ENCODE measurements at places on chromosomes 3 and 15.

DNA sequence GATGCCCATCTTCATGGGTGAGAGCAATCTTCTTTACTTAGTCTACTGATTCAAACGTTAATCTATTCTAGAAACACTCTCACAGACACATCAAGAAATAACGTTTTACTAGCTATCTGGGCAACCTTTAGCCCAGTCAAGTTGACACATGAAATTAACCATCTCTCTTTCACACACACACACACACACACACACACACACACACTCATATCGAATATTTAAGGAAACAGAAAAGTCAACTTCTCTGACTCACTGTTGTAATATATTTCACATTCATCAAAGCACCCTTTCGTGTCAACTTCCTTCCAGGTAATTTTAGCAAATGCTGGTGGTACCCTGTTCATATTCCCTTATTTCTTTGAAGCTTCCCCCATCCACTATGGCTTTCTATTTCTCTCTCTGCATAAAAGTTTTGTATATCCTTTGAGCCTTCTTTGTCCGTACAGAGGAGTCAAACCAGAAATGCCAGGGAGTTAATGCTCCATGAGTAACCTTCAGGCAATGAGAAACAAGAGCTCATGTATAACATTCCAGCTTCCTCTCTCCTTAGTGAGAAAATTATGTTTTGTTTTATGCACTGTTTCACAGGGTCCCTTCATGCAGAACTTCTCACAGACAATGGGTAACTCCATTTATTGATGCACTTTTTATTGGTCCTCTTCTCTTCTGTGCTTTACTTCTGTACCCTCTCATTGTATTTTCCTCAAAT lies 335.5 kb upstream of the CBLB start:
- H3K4me1 ChIP-seq: no peaks in the 10 kb centered on the region
- no peaks in the 10 kb centered on the region for H3K27me3 ChIP-seq
- H3K27ac ChIP-seq: no peak overlapping the region
- H3K36me3 ChIP-seq: no peaks in the 10 kb centered on the region
- DNase-seq: no peak

GRCh38 chr3:53570709-53571108 lies 76.3 kb downstream of the CACNA1D start:
- DNase-seq: no peak
- no peaks in the 10 kb centered on the region for H3K27me3 ChIP-seq
- H3K36me3 ChIP-seq: no peaks in the 10 kb centered on the region
- H3K4me3 ChIP-seq: no peak overlapping the region

DNA sequence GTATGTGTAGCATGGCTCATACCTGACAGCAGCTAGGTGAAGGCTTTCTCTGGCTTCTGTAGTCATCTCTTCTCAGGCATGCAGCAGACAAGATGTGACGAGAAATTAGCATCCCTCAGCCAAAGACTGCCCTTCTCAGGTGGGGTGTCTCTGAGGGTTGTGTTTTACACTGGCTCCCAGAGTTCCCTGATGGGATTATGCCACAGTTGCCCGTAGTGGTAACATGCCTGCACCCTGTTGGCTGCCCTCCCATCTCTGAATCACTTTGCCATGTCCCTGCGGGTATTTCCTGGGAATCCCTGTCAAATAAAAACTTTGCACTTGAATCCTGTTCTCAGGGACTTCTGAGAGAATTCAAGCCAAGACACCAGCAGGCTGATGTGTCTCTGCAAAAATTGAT lies 70.5 kb downstream of the LRTM1 start:
- H3K4me3 ChIP-seq: no peak overlapping the region
- H3K36me3 ChIP-seq: no peaks in the 10 kb centered on the region
- H3K27me3 ChIP-seq: no peaks in the 10 kb centered on the region

DNA sequence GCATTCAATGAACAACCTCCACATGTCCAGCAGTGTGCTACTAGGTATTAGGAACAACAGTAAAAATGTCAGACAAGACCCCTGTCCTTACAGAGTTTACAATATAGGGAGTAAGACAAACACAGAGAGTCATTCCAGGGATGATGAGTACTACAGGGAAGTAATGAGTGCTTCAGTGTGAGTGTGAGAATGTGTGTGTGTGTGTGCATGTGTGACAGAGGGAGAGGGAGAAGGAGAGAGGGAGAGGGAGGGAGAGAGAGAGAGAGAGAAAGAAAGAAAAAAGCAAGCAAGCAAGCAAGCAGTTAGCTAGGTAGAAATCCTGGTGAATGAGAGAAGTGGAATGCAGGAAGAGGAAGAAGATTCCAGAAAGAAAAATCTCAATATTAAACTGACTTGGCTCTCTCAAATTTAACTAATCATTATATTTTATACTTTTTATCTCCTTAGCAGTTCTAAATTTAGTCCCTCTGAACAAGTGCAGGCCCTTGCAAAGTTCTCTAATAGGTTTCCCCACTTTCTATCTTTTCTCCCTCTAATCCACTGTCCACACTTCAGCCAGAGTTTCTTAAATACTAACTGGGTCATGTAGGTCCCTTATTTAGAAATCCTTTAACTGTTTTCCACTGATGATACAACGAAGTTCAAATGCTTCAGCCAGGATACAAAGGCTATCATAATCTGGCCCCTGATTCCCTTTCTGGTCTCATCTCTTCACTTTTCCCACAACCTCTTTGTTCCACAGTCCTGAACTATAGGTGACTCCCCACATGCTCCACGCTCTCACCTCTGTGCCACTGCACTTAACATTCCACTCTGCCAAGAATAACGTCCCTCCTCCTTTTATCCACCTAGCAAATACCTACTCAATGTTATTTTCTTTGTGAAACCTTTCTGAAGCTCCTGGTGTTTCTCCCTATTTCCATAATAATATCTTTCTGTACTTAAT lies 10.3 kb downstream of the DCBLD2 start:
- H3K27me3 ChIP-seq: no peaks in the 10 kb centered on the region
- H3K27ac ChIP-seq: no peak overlapping the region

GRCh38 chr3:136142592-136142991 lies 53.5 kb downstream of the MSL2 start:
- H3K4me1 ChIP-seq: no peaks in the 10 kb centered on the region
- peaks cover 3% of the 10 kb centered on the region for H3K36me3 ChIP-seq
- no peaks in the 10 kb centered on the region for H3K27me3 ChIP-seq
- H3K4me3 ChIP-seq: no peak overlapping the region
- no peak for DNase-seq

DNA sequence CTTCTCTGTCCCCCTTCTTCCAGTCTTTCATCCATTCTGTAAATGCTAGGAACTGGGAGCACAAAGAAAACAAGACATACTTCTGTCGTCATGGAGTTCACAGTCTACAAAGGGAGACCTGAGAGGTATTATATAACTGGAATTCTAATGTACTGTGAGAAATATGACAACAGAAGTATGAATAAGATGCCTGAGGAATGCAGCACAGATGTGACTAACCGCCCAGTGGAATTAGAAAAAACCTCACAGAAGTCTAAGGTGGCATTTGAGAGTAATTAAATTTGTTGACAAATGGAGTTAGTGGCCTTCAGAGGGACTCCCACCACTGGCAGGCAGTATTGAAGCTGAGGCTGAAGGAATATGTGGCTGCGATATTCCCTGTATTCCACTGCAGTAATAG lies 168.5 kb upstream of the FAM3D start:
- no peak for DNase-seq
- H3K27me3 ChIP-seq: no peaks in the 10 kb centered on the region
- H3K27ac ChIP-seq: no peak overlapping the region

GRCh38 chr3:127299276-127299675 lies 11.4 kb upstream of the PRR20G start:
- H3K4me1 ChIP-seq: no peaks in the 10 kb centered on the region
- no peak overlapping the region for H3K4me3 ChIP-seq
- no peaks in the 10 kb centered on the region for H3K36me3 ChIP-seq
- H3K27ac ChIP-seq: no peak overlapping the region

- no peak overlapping the region for H3K4me3 ChIP-seq
- no peak for DNase-seq
- no peaks in the 10 kb centered on the region for H3K4me1 ChIP-seq
- H3K36me3 ChIP-seq: no peaks in the 10 kb centered on the region
- no peak overlapping the region for H3K27ac ChIP-seq
- no peaks in the 10 kb centered on the region for H3K27me3 ChIP-seq
Measured at GRCh38 chr3:30408105-30408557, 198.3 kb upstream of the TGFBR2 start.

DNA sequence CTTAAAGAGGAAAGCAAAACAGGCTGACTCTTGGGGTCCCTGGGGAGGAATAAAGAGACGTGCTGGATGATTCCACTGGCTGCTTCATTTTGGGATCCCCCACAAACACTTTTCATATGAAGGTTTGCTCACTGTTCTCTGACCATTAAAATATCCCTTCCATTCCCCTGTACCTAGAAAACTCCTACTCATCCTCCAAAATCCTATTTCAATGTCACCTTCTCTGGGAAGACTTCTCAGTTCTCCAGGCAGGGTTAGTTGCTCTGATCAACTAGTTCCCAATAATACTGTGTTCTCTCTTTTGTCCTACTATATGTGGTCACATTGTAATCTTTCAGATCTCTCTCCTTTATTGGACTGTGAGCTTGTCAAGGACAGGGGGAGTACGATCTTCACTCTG lies 19.0 kb downstream of the LARP6 start:
- no peak overlapping the region for H3K27ac ChIP-seq
- H3K4me1 ChIP-seq: no peaks in the 10 kb centered on the region
- H3K36me3 ChIP-seq: peaks cover 30% of the 10 kb centered on the region
- no peaks in the 10 kb centered on the region for H3K27me3 ChIP-seq
- no peak for DNase-seq
- no peak overlapping the region for H3K4me3 ChIP-seq

DNA sequence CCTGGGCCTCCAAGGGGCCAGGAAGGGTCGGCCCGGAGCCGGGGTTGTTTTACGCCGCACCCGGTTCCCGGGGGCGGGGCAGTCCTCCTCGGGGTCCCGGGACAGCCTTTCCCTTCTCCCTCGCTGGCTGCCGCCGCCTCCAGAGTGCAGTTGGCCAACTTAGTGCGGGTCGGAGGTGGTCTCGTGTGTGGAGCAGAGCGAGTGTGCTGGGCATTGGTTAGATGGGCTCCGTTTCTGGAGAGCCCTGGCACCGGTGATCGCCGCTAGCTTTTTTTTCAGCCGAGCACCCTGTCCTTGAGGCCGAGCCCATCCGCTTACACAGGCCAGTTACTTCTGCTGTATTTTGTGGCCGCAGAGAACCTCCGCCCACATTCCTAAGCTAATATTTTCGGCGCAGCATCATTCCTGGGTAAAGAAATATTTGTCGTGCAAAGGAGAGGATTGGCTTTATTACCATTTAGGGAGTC lies 585 bp downstream of the KIF23 start:
- peak overlapping the region; percentile 62 for H3K27ac ChIP-seq
- H3K4me1 ChIP-seq: peaks cover 6% of the 10 kb centered on the region
- no peaks in the 10 kb centered on the region for H3K36me3 ChIP-seq
- H3K4me3 ChIP-seq: peak overlapping the region; percentile 88
- DNase-seq: no peak
- H3K27me3 ChIP-seq: no peaks in the 10 kb centered on the region

- no peaks in the 10 kb centered on the region for H3K27me3 ChIP-seq
- DNase-seq: no peak
- no peak overlapping the region for H3K27ac ChIP-seq
- H3K4me3 ChIP-seq: no peak overlapping the region
- H3K36me3 ChIP-seq: peaks cover 5% of the 10 kb centered on the region
- H3K4me1 ChIP-seq: peaks cover 10% of the 10 kb centered on the region
Measured at GRCh38 chr15:92623435-92623834, 32.1 kb downstream of the FAM174B start.

- DNase-seq: no peak
- H3K4me1 ChIP-seq: peaks cover 15% of the 10 kb centered on the region
- H3K4me3 ChIP-seq: no peak overlapping the region
- peaks cover 72% of the 10 kb centered on the region for H3K27me3 ChIP-seq
Measured at GRCh38 chr15:60009980-60010732, 6.0 kb downstream of the FOXB1 start.

DNA sequence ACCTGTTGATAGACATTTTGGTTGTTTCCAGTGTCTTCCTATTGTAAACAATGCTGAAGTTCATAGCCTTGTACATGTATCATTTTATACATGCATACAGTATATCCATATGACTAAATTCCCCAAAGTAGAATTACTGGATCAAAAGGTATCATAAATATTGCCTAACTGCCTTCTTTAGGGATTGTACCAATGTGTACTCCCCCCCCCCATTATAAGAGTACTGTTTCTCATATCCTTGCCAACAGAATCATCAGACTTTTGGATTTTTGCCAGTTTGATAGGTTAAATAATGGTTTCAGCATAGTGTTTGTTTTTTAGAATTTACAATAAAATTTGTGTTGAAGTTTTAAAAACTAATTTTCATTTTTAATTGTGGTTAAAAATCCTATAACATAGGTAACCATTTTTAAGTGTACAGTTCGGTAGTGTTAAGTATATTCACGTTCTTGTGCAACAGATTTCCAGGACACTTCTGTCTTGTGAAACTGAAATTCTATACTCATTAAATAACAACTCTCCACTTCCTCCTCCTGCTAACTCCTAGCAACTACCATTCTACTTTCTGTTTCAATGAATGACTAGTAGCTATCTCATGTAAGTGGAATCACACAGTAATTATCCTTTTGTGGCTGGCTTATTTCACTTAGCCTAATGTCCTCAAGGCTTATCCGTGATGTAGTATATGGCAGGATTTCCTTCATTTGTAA lies 30.8 kb upstream of the MAP3K13 start:
- no peak overlapping the region for H3K4me3 ChIP-seq
- no peak overlapping the region for H3K27ac ChIP-seq
- no peaks in the 10 kb centered on the region for H3K27me3 ChIP-seq
- no peaks in the 10 kb centered on the region for H3K4me1 ChIP-seq
- no peak for DNase-seq
- no peaks in the 10 kb centered on the region for H3K36me3 ChIP-seq
